G401 (cell line): ENCODE measurements at places on chromosomes 16 and 17. TPM values are rescaled to one million over a fixed set of nuclear protein-coding genes. Genes with fewer than 3 reads are reported as not detected.

TP53TG3B gene
- not detected in 2 replicates for total RNA-seq

DNA sequence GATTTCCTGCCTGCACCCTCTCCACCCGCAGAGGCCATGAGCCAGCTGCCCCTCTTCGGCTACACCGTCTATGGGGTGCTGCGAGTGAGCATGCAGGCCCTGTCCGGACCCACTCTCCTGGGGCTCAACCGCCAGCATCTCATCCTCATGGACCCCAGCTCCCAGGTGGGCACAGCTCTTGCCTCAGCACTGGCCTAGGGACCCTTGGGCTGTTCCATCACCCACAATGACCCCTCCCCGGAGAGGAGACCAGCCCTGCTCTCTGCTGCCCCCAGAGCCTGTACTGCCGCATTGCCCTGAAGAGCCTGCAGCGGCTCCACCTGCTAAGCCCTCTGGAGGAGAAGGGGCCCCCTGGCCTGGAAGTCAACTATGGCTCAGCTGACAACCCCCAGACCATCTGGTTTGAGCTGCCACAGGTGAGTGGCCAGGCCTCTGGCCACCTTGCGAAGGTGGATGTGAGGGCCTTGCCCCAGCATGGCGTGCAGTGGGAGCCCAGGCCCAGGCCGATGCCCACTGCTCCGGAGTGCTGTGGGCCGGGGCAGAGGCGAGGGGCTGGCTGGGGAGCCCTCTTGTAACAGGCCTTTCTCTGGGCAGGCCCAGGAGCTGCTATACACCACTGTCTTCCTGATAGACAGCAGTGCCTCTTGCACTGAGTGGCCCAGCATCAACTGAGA lies 7.3 kb upstream of the SMIM5 start:
- no peak for DNase-seq

DNA sequence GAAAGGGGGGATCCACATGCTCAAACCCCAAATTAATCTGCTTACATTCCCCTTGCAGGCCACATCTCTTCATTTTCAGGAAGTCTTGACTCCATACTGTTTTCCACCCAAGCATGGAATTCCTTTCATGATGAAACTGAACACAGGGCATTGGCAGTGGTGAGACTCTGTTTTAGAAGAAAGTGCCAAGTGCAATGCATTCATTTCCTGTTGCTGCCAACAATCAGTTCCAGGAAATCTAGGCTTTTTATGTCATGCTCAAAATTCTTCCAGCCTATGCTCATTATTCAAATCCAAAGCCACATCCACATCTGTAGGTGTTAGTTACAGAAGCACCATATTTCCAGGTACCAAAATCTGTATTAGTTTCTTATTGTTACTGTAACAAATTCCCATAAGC lies 4.1 kb downstream of the CCL2 start:
- no peak for DNase-seq

DNA sequence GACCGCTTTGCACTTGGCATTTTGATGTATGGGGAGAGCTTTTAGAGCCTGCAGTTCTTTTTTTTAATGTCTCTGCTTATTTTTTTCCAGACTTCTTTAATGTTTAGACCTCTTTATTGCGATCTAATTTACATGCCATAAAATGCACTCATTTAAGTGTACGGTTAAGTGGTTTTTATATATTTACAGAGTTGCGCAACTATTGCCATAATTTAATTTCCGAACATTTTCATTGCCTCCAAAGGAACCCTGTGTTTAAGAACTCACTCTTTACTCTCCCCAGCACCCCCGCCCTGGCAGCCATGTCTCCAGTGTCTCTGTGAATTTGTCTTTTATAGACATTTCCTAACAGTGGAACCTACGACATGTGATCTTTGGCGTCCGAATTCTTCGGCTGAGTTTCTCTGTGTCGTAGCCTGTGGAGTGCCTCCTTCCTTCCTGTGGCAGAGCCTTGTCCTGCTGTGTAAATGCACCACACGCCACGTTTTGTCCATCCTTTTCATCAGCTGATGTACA lies 24.0 kb downstream of the ZNF750 start:
- no peak for DNase-seq

DNA sequence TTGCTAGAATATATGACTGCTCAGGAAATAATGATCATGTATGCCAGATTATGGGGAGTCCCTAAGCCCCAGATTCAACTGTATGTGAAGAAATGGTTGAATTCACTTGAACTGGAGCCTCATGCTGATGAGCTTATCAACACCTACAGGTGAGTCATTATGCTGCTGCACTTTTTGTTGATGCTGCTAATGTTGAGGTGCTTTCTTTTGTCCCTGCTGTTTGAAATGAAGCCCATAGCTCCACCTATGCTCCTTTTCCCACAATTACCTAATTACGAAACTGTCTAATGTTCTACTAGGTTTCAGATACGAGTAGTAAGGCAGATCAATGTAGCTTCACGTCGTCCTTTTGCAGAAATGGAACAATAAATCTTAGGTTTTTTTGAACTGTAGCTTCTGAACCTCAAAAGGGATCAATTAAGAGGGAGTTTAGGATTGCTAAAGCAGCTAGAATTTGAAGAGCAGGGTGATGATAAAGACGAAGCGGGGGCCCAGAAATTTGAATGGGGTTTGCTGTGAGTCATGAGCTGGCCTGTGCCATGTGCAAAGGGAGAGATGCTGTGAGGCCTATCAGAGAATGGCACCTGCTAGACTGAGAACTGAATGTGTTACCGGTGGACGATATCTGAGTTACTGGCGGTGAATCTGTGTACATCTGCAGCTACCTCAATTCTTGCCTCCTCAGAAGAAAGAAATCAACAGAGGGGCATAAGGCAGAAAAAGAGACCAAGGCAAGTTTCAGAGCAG lies 6.1 kb upstream of the UQCRC2 start:
- DNase-seq = no peak
